ENCODE measurements at places on chromosomes 7 and 10. TPM values are rescaled to one million over a fixed set of nuclear protein-coding genes. Genes with fewer than 3 reads are reported as not detected.

The SLC16A12 gene
- 0.12 TPM for total RNA-seq

The SPDYE2 gene
- total RNA-seq = 0.12 TPM

The CH25H gene
- total RNA-seq = 5.2 TPM

The GALNT17 gene
- total RNA-seq = 0.35 TPM

The SLC26A5 gene
- total RNA-seq = not detected

The LSM5 gene
- total RNA-seq = 16.8 TPM

The PIK3AP1 gene
- under 0.01 TPM for total RNA-seq

The LRRD1 gene
- total RNA-seq = under 0.01 TPM

The ATP6V0A4 gene
- 0.08 TPM for total RNA-seq

The HPSE2 gene
- not detected for total RNA-seq
